ENCODE measurements at places on chromosomes 13 and 19.

DNA sequence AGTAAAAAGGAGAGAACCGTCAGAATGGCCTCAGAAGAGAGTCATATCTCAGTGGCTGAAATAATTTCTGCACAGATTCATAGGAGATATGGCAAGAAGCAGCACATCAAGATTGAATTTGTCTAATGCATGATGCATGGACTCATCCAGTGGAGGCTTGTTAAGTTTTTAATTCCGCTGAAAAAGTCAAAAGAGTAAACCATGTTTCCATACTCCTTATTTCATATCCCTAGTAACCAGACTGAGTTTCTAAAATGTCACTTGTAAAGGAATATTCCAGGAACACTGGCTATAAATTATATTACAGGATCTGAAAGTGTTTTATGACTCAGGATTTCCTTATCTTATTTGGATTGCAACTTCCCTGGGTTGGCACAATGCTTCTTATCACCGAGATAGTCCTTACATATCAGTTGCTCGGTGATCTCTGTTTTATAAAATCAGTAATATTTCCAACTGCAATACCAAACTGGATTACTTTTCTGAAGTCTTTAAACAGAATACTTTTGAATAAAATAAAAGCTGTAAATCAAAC lies 180.2 kb upstream of the TSC22D1 start:
- DNase-seq: no peak

GRCh38 chr19:23118400-23118799 lies 1.6 kb downstream of the ZNF730 start:
- no peak for DNase-seq

GRCh38 chr19:7605490-7606222 lies 10.0 kb downstream of the CAMSAP3 start:
- peak; percentile 86 for DNase-seq

DNA sequence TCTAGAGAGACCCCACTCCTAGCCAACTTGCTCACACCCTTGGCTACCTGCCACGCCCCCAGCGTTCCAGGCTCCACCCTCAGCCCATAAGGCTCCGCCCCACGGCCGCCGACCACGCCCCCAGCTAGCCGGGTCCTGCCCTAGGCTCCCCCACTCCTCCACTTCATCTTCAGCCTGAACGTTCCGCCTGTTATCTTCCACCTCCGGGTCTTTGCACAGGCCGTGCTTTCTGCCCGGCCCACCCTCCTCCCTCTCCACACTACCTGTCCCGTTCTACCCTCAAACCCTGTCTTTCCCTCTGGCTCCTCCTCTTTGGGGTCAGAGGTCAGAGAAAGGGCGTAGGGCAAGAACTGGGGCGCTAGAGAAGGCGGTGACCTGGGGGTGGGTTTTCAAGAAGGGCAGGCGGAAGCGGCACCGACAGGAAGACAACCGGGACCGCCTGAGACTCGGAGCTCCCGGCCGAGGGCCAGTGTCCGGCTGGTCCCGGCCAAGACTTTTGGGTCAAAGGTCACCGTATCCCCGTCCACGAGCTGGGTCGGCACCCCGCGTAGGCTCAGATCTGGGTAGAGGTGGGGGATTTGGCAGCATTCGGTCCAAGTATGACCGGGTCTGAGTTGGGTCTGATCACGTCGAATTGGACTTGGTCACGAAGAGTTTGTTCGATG lies 2.2 kb downstream of the PDE4C start:
- peak; percentile 76 for DNase-seq

DNA sequence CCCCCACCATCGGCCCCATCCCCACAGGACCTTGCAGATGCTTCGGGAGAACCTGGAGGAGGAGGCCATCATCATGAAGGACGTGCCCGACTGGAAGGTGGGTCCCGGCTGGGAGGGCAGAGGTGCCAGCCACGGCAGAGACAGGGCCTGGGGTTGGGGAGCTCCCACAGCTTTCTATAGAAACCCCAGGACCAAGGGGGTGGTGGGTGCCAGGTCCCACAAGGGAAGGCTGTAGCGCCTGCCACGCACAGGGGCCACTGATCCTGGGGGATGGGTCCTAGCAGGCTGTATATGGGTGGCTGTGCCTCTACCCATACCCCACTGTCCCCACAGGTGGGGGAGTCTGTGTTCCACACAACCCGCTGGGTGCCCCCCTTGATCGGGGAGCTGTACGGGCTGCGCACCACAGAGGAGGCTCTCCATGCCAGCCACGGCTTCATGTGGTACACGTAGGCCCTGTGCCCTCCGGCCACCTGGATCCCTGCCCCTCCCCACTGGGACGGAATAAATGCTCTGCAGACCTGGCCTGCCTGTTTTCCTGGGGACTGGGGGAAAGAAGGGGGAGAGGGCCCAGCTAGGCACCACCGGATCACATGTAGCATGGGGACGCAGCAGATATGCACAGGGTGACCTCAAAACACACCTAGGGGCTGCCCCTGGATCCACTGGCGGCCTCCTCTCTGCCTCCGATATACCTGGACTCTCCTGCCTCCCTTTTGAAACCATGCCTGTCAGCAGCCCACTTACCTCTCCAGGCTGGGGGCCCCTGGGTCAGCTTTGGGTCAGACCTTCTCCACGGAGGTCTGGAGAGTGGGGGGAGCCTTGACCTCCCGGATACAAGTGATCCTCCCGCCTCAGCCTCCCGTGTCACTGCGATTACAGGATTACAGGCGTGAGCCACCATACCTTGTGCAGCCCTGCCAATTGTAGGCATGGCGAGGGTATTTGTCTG lies 761 bp upstream of the YJEFN3 start:
- DNase-seq: no peak

- no peak for DNase-seq
These were observed 177.5 kb downstream of the FOXO1 start for GRCh38 chr13:40488869-40489391.

- no peak for DNase-seq
These were observed 739.1 kb downstream of the GPC5 start for GRCh38 chr13:92137520-92137919.

DNA sequence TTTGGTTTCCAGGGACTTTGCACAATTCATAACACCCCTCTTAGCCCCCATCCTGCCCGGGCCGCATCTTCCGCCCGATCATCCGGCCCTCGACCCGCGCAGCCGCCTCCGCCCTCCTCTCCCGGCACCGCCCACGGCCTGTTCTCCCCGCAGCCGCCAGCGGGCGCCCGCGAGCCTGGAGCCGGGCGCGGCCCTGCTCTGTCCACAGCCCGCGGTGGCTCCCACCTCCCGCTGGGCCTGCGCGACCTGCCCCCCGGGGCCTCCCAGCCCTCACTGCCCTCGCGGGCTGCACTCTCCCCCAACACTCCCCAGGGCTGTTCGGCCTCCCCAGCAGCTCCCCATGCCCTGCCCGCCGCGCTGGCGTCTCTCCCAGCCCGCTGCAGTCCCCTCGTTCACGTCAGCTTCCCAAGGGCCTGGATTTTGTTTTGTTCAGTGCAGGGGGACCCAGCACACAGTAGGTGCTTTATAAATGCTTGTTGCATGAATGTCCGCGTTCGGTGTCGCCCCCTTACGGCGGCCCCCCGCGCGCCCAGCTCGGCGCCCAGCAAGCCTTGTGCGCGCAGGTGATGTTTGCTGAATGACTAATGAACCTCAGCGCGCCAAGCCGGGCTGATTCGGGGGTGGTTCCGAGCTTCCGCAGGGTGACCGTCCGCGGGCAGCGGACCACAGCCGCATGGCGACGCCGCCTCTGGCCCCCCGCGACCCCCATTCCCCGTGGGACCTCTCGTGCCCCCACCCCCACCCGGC lies 4.6 kb upstream of the APC2 start:
- peak; percentile 86 for DNase-seq

- DNase-seq: no peak
These were observed 187.3 kb downstream of the NDFIP2 start for GRCh38 chr13:79668201-79668752.

DNA sequence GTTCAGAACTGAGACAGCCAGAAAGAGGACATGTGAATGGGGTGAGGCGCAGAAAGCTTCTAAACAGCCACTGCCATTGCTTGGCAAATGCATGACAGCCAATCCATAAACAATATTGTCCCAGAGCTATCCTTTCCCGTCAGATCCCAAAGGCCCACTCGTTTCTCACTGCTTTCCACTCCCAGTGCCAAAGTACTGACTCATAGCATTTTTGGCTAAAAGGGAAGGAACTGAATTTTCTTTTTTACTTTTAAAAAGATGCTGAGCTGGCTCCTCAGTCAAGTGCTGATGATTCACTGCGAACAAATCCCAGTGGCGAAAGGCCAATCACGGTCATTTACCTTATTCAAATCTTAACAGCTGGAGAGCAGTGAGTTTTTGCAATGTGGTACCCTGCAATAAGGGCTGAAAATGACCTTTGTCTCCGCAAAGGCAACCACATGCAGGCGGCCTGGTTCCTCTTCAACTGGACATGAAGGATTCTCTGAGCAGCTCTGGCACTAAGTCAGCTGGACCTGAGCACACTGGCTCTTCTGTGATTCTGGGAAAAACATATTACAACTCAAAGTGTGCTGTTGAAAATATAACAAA lies 151.7 kb downstream of the DCLK1 start:
- no peak for DNase-seq

DNA sequence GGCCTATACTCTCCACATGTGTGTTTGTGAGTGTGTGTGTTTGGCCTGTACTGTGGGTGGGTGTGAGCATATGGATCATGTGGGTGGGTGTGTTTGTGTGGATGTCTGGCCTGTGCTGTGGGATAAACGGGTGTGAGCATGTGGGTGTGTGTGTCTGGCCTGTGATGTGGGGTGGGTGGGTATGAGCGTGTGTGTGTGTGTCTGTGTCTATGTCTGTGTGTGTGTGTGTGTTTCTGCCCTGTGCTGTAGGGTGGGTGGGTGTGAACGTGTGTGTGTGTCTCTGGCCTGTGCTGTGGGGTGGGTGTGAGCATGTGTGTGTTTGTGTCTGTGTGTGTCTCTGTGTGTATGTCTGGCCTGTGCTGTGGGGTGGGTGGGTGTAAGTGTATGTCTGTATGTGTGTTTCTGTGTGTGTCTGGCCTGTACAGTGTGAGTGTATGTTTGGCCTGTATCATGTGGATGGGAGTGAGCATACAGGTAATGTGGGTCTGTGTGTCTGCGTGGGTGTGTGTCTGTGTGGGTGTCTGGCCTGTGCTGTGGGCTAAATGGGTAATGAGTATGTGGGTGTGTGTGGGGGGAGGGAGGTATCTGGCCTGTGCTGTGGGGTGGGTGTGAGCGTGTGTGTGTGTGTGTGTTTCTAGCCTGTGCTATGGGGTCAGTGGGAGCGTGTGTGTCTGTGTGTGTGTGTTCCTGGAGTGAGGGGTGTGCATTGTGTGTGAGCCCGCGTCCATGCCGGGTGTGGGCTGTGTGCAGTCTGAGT lies 20.8 kb upstream of the KCTD15 start:
- no peak for DNase-seq

Measured in hematopoietic multipotent progenitor cell treated with erythropoietin and hydrocortisone succinate and interleukin-3 and kit ligand, for 4 days (in vitro differentiated cells).